MCF 10A (cell line): ENCODE measurements at places on chromosomes 6 and 20.
A peak's percentile ranks its signal among the peaks of the same experiment; 100 is the strongest.

DNA sequence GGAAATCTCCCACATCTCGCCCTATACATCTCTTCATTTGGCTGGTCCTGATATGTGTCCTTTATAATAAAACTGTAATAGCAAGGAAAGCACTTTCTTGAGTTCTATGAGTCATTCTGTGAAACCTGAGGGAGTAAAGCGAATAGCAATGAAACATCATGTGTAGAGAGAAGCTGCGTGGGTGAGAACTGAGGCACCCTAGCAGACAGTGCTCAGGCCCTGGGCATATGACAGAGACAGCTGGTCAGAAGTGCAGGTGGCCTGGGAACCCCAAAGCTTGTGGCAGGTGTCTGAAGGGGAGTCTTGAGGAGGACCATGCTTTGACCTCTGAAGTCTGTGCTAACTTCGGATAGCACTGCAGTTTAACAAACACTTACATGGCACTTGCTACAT, 1.3 kb upstream of the BLOC1S5 start:
- peak; percentile 7 for DNase-seq

- peak; percentile 82 for DNase-seq
These were observed 2.4 kb downstream of the MYBL2 start for GRCh38 chr20:43669332-43669731.

- DNase-seq: no peak
These were observed 928.3 kb upstream of the FLRT3 start for GRCh38 chr20:15265581-15266309.

GRCh38 chr20:62053465-62054196, 12.1 kb downstream of the TAF4 start:
- no peak for DNase-seq

- no peak for DNase-seq
These were observed 309.3 kb upstream of the SUPT3H start for GRCh38 chr6:45686841-45687569.

GRCh38 chr6:131954775-131955107, 3.6 kb upstream of the CCN2 start:
- peak; percentile 92 for DNase-seq

- DNase-seq: peak; percentile 82
These were observed 199.1 kb downstream of the CENPW start for GRCh38 chr6:126539022-126539421.

DNA sequence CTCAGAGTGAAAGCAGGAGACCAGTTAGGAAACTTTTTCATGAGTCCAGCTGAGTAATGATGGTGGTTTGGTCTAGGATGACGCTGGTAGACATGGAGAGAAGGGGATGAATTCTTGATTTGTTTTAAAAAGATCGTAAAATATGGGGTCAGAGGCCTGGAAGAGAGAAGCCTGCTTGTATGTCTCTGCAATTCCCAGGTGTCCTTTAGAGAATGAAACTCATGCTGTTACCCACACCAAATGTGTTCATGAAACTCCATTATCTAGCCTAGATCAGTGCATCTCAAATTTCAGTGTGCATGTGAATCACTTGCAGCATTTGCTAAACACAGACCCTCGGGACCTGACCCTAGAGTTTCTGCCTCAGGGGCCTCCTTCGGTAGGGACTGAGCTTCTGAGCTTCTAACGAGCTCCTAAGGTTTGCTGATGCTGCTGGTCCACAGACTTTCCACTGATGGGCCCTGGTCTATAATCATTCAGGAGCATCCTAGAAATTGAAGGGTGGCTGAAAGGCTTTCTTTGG, 302.0 kb upstream of the PLCB4 start:
- no peak for DNase-seq

- no peak for DNase-seq
These were observed 114.7 kb upstream of the ZNF217 start for GRCh38 chr20:53708129-53708968.
